ENCODE measurements at places on chromosomes 12 and 14. TPM values are rescaled to one million over a fixed set of nuclear protein-coding genes. Genes with fewer than 3 reads are reported as not detected.

The SIX6 gene
- not detected for total RNA-seq

The TSPAN19 gene
- 0.13 TPM for total RNA-seq

The KRT75 gene
- total RNA-seq = not detected

The ZBTB1 gene
- total RNA-seq = 23.0 TPM

The RNASE3 gene
- not detected for total RNA-seq

The CDKN1B gene
- total RNA-seq = 26.8 TPM

The TSPAN8 gene
- total RNA-seq = 0.13 TPM

The GCH1 gene
- total RNA-seq = 10.6 TPM

The AKT1 gene
- 126 TPM for total RNA-seq

The RHNO1 gene
- 13.6 TPM for total RNA-seq

The SERPINA10 gene
- total RNA-seq = not detected

The TDRD9 gene
- not detected for total RNA-seq

The SYCP3 gene
- total RNA-seq = not detected

The SLC4A8 gene
- total RNA-seq = 3.4 TPM

The SNW1 gene
- total RNA-seq = 43.2 TPM

The SPATS2 gene
- 33.1 TPM for total RNA-seq

The MVK gene
- total RNA-seq = 5.1 TPM

The BATF gene
- not detected for total RNA-seq

The NFATC4 gene
- total RNA-seq = 36.1 TPM

The APOF gene
- not detected for total RNA-seq

The MIPOL1 gene
- 6.6 TPM for total RNA-seq

The GLT1D1 gene
- total RNA-seq = not detected

The KRT82 gene
- total RNA-seq = not detected

The INSM2 gene
- not detected for total RNA-seq

The KRT1 gene
- not detected for total RNA-seq

The GPR33 gene
- not detected for total RNA-seq

The JPH4 gene
- total RNA-seq = under 0.01 TPM

The CHURC1 gene
- total RNA-seq = 38.7 TPM

The PSME1 gene
- 188 TPM for total RNA-seq

The MYF6 gene
- total RNA-seq = 0.80 TPM

The RAB5B gene
- total RNA-seq = 56.6 TPM

The KHNYN gene
- total RNA-seq = 33.4 TPM

The PPP1R1A gene
- total RNA-seq = not detected

The SOAT2 gene
- not detected for total RNA-seq

The METTL17 gene
- total RNA-seq = 43.2 TPM

The VWF gene
- total RNA-seq = 1.4 TPM

The SLC17A8 gene
- not detected for total RNA-seq

The PRH1 gene
- 2.7 TPM for total RNA-seq

The KCNA1 gene
- total RNA-seq = not detected

The WNT1 gene
- not detected for total RNA-seq

The BHLHE41 gene
- 3.1 TPM for total RNA-seq

The YARS2 gene
- total RNA-seq = 25.4 TPM

The KCNMB4 gene
- total RNA-seq = 1.4 TPM

The KCNA5 gene
- total RNA-seq = not detected

The GSG1 gene
- total RNA-seq = not detected

Measured in epithelial cell of alveolus of lung (primary cell).